ENCODE measurements at places on chromosomes 3 and 15.

GRCh38 chr3:84547971-84548970 is 410.5 kb upstream of the CADM2 start:
- no peak for DNase-seq

GRCh38 chr15:70327856-70328678 is 230.3 kb upstream of the TLE3 start:
- DNase-seq = no peak

DNA sequence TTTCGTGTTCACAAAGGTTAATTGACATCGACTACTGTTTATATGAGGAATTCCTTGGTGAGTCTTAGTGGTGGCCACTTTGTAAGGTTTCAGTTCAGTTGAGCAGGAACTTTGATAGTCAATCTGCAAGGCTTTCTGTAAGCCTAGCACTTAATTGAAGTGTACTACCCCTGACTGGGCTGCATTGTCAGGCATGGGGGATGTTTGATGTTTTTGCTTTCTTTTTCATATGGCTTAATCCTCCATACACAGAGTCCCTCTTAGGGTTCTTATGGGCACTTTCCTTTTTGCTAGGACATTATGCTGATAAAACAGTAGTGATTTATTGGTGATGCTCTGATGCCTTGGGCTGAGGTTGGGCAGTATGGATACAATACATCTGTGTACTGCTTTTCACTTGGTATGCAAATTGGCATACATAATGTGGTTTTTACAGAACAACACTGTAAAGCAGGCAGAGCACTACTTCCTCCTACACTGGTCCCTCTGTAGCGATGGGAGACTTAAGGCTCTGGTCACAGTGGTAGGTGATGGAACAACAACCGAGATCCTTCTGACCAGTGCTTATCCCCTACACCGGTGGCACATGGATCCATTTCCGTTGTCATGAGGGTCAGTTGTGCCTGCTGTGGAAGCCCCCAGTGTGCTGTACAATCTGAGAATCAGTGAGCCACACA is 261.0 kb downstream of the MFSD1 start:
- no peak for DNase-seq

DNA sequence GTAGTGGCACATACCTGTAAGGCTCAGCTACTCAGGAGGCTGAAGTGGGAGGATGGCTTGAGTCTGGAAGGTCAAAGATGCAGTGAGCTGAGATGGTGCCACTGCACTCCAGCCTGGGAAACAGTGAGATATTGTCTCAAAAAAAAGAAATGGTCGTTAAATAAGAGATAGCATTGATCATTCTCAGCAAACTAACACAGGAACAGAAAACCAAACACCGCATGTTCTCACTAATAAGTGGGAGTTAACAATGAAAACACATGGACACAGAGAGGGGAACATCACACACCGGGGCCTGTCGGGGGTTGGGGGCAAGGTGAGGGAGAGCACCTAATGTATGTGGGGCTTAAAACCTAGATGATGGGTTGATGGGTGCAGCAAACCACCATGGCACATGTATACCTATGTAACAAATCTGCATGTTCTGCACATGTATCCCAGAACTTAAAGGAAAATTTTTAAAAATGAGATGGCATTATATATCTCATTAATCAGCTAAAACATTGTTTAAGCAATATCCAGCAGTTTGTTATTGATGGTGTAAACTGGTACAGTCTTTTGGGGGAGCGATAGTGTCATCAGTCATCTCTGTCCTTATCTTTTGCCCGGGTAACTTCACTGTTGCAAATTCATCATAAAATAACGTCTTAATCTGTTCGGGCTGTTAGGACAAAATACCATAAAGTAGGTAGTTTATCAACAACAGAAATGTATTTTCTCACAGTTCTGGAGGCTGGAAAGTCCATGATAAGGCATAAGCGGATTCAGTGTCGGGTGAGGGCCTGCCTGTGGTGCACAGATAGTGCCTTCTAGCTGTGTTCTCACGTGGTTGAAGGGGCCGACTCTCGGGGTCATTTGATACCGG is 1.7 kb upstream of the MAN2A2 start:
- no peak for DNase-seq

GRCh38 chr15:51888593-51889195 is 59.2 kb downstream of the TMOD3 start:
- no peak for DNase-seq

DNA sequence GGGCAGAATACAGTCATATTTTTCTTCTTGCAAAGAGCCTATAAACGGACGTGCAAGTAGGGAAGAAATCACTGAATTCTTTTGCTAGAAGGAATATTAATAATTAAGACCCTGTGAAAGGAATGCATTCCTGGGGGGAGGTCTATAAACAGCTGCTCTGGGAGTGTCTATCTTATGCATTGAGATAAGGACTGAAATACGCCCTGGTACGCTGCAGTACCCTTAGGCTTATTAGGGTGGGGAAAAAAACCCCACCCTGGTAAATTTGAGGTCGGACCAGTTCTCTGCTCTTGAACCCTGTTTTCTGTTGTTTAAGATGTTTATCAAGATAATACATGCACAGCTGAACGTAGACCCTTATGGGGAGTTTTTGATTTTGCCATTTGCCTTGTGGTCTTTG is 100.0 kb upstream of the KBTBD8 start:
- DNase-seq = no peak

- DNase-seq = no peak
Measured at GRCh38 chr3:43957553-43957952, 266.8 kb downstream of the ABHD5 start.

DNA sequence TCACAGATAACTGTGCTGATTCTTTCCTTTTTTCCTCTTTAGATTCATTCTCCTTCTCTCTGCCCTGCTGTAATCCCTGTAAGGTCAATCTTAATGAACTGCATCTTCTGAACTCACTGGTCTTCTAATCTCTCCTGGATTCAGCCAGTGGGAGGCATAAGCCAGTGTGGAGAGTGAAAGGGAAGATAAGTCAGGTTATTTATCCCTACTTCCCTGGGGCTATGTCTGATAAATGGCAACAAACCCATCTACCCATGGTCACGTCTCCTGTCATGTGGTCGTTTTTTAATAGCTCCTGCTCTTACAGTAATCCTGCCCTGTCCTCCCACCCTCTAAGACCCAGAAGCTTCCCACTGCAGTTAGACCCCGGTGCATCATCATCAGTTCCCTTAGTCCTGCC is 199.6 kb upstream of the NAALADL2 start:
- DNase-seq = no peak
